ENCODE measurements at places on chromosomes 7 and 10. TPM values are rescaled to one million over a fixed set of nuclear protein-coding genes. Genes with fewer than 3 reads are reported as not detected.

DNA sequence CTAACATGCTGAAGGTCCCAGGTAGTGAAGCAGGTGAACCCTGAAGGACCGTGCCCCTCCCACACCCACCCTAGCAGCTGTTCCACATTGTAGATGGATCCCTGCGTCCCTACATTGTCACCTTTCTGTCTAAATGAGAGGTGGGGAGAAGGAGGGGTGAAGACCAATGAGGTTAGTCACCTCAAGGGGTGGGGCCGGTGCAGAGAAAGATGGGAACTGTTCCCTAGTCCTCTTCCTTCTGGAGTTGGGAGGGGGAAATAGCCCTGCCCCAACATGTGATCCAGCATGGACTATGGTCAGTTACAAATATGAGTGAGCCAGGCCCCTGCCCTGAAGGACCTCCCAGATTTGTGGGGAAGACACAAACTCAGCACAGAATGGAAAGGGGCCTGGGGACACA is 124.5 kb downstream of the LHPP start:
- peaks cover 12% of the 10 kb centered on the region for H3K4me1 ChIP-seq
- no peak overlapping the region for H3K4me3 ChIP-seq
- no peaks in the 10 kb centered on the region for H3K36me3 ChIP-seq

DNA sequence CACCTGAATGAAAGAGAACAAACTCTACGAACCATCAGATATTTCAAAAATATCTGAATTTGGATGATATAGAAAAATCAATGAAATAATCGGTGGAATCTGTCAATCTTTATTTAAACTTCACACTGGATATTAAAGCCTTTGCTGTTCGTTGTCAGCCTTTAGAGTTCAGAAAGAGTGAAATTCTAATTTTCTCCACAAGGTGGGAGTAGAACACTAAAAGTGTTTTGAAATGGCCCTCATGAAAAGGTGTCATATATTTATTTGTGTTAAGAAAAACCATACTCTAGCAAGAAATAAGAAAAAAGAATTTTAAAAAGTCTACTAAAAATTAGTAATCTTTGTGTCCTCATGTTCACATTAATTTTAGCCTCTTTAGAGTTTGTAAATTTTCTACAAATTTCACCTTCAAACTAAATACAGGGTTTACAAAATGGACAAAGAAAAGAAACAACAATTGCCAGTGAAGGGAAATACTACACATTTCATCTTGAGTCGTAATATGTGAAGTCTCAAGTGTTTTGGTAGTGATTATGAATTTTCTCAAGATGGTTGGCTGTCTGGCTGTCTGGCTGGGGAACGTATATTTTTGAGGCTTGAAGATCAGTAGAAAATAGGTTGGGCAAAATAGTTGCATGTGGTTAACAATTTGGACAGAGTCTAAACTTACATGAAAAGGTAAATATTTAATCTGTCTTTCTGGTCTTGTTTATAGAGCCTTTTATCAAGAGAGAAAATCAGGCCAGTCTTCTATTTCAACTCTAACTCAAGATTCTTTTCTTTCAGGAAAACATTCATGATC is 43.7 kb downstream of the DNAJB9 start:
- H3K27me3 ChIP-seq: no peaks in the 10 kb centered on the region
- no peak for DNase-seq
- H3K36me3 ChIP-seq: no peaks in the 10 kb centered on the region
- H3K27ac ChIP-seq: no peak overlapping the region

- H3K4me1 ChIP-seq: no peaks in the 10 kb centered on the region
- no peaks in the 10 kb centered on the region for H3K27me3 ChIP-seq
- H3K36me3 ChIP-seq: no peaks in the 10 kb centered on the region
- H3K27ac ChIP-seq: no peak overlapping the region
Observed at GRCh38 chr7:97421307-97421930, 303.9 kb downstream of the SDHAF3 start.

DNA sequence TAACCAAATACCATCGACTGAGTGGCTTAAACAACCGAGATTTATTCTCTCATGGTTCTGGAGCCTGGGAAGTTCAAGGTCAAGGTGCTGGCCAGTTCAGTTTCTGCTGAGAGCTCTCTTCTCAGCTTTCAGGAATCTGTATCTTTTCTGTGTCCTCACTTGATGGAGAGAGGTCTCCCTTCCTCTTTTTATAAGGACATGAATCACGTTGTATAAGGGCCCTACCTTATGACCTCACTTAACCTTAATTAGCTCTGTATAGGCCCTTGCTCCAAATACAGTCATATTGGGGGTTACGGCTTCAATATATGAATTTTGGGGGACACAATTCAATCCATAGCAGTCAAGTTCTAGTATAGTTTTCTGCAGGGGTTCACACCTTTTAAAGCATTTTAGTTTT is 135.2 kb upstream of the ADO start:
- 0 out of 2 replicates have a peak, but pooled peaks cover 2% of the 10 kb centered on the region for H3K27me3 ChIP-seq
- H3K27ac ChIP-seq: no peak overlapping the region
- no peaks in the 10 kb centered on the region for H3K36me3 ChIP-seq
- no peak for DNase-seq

DNA sequence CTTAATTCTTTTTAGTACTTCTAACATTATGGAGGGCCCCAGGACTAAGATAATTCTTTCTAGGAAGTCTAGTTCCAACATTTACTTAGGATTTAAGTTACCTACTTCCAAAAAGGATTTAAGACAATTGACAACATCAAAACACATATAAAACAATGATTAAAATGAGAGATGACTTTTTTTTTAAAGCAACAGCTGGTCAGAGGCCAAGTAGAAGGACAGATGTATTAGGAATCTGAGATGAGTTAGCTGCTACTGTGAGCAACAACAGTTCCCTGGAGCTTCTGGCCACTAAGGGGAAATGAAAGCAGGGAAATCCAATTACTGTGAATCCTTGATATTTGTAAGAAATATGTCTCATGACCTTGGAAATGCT is 222.3 kb downstream of the PHTF2 start:
- no peak overlapping the region for H3K27ac ChIP-seq
- H3K4me1 ChIP-seq: peaks cover 14% of the 10 kb centered on the region
- H3K4me3 ChIP-seq: no peak overlapping the region
- no peak for DNase-seq

DNA sequence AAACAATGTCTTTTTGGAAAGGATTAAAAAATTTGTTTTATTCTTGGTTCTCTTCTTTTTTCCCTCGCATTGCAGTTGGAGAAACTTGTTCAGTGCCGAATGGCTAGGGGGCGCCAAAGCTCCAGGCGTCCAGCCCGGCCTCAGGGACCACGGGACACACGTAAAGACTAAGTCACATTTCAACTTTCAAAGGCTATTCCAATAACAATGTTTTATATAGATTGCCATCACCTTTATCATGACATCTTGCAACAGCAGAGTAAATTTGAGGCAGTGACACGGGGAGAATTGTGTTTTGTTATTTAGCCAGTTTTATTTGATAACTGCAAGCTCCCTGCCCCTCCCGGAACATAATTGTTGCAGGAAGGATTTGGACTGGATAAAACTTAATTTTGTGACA is 2.2 kb upstream of the IGFBP3 start:
- no peaks in the 10 kb centered on the region for H3K4me1 ChIP-seq
- no peak overlapping the region for H3K27ac ChIP-seq
- H3K36me3 ChIP-seq: no peaks in the 10 kb centered on the region
- peak; percentile 77 for DNase-seq
- no peaks in the 10 kb centered on the region for H3K27me3 ChIP-seq

DNA sequence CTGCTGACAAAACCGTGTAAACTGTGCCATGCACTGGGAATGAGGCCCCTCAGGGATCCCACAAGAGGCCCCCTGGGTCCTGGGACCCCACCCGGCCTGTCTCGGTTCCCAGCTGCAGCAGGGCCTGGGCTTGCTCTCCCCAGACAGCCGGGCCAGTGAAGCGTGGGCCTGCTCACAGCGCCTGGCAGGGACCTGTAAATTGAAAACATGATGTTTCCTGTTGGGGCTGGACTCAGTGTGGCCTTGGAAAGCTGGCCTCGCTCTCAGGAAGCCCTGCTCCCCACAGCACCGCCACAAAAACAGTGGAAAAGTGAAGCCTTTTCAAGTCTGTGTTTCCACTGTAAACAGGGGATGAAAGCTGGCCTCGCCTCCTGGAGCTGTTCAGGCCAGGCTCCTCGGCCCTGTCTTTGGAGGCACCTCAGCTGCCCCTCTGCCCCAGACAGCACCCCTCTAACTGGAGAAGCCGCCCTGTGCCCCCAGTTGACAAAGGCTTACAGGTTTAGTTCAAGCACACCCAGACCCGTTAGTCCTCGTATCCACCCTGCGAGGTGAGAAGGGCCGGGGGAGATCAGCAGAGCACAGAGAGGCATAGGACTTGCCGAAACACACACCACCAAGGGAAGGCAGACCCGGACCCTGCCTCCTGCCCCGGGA is 108.3 kb downstream of the ZMIZ1 start:
- no peak overlapping the region for H3K27ac ChIP-seq
- H3K4me3 ChIP-seq: no peak overlapping the region
- no peaks in the 10 kb centered on the region for H3K4me1 ChIP-seq

Gene ZNF425
- total RNA-seq: 2.6 TPM

Gene BRAF
- total RNA-seq: 38.5 TPM

Gene DYDC2
- 0.23 TPM for total RNA-seq

Gene ARHGEF5
- total RNA-seq: 21.4 TPM

Gene NHLRC2
- total RNA-seq: 37.4 TPM

All from Caco-2 (cell line).